Bronchial epithelial cell (primary cell): ENCODE measurements at places on chromosomes 5 and 9.
A peak's percentile ranks its signal among the peaks of the same experiment; 100 is the strongest.

- no peak for DNase-seq
Measured at GRCh38 chr5:112793201-112793600, 55.5 kb downstream of the APC start.

GRCh38 chr5:105088961-105089360 is 1526.4 kb upstream of the NUDT12 start:
- no peak for DNase-seq

- DNase-seq, result no peak
Measured at GRCh38 chr5:119366540-119366881, 10.7 kb downstream of the TNFAIP8 start.

DNA sequence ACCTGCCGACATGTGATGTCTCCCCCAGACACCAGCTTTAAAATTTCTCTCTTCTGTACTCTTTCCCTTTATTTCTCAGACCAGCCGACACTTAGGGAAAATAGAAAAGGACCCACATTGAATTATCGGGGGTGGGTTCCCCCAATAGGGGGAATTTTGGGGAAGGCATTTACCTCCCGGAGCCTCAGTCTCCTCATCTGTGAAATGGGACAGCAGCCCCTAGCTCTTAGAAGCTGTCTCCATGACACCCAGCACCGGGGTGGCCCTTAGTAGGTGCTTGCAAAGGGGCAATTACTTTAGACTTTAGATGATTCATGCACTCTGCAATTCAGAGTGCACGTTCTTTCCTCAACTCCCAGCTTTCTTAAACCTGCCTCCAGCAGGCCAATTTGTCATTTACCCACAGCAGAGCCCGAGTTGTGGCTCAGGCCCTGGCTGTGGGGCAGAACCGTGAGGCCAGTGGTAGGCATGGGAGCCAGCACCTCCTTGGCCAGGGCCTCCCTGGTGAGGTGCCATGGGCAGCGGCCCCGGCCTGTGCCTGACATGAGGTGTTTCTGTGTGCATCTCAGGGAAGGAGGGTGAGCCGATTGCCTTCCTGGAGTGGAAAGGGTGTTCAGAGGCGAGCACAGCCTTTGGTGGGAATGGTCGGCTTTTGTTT is 51.7 kb downstream of the SH3PXD2B start:
- DNase-seq, result no peak

GRCh38 chr9:134937566-134938345 is 20.0 kb upstream of the FCN1 start:
- no peak for DNase-seq

DNA sequence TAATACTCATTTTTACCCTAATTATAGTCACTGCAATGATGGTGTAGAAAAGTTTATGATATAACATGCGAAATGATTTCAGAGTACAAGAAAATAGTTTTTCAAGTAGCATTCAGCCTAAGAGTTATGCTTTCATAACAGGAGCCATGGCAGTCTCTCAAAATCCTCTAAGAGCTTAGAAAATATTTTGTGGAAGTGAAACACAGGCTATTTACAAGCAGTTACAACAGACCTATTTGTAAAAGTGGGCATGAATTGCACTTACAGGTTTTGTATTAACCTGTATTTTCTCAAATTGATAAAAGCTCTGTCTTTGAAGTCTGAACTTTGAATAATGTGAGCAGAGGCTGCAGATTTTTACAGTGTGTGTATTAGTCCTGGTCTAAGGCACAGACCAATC is 523.3 kb downstream of the LRRC70 start:
- no peak for DNase-seq

- peak; percentile 87 for DNase-seq
Measured at GRCh38 chr5:65811004-65811403, 89.0 kb downstream of the NLN start.

DNA sequence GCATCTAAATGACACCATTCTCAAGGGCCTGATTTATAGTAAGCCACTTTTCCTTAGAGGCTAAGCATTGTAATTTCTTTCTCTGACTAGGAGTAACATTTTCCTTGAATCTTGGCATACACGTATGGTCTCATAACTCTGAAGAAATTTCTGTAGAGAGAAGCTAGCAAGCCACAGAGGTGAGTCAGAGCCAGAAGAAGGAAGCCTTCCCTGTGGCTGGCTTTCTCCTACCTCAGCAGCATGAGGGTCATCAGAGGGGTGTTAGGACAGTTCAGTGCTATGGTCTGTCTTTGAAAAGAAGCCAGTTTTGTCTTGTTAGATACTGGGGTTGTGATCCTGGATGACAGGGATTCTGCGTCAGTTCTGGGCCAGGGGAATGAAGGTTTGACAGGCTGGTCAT is 3.2 kb downstream of the SNX30 start:
- peak; percentile 77 for DNase-seq

DNA sequence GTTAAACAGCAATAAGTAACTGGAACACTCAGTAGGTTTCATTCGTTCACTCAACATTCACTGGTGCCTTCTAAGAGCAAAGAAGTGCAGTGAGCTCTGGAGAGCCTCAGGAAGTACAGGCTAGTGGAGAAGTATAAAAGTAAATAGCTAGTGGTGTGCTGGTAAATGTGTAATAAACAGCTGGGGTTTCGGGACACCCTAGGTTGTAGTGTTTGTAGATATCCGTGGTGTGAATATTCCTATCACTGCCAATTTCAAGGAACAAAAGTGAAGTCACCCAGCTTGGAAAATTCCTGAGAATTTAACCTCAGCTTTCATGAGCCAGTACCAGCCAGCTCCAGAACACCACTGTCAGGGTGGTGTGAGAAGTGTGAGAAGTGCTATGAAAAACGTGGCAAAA is 75.9 kb downstream of the GABBR2 start:
- DNase-seq, result no peak

- DNase-seq, result no peak
Measured at GRCh38 chr9:136326761-136327303, 507 bp upstream of the GPSM1 start.
